ENCODE measurements at places on chromosomes 4 and X. TPM values are rescaled to one million over a fixed set of nuclear protein-coding genes. Genes with fewer than 3 reads are reported as not detected.

Gene GNRHR
- not detected for total RNA-seq

Gene NOX1
- 0.12 TPM for total RNA-seq

Gene MAPK10
- total RNA-seq: 109 TPM

Gene TRIM60
- not detected for total RNA-seq

Gene CFI
- total RNA-seq: 61.9 TPM

Gene GC
- total RNA-seq: not detected

Gene SLC25A6
- 168 TPM for total RNA-seq

Gene CENPVL2
- total RNA-seq: not detected

Gene IL13RA2
- 3.3 TPM for total RNA-seq

Gene NFKB1
- total RNA-seq: 66.0 TPM

Gene LPAR4
- not detected for total RNA-seq

Gene SHROOM4
- total RNA-seq: 28.0 TPM

Gene SSX2B
- total RNA-seq: not detected

Gene STS
- 16.7 TPM for total RNA-seq

Gene UCP1
- 0.34 TPM for total RNA-seq

Gene ZDHHC15
- total RNA-seq: 5.3 TPM

Gene LRCH2
- 15.1 TPM for total RNA-seq

Gene PRDM5
- 57.6 TPM for total RNA-seq

Gene PHOX2B
- not detected for total RNA-seq
